CD4-positive, CD25-positive, alpha-beta regulatory T cell (primary cell): ENCODE measurements at places on chromosomes 1 and 21.
A peak's percentile ranks its signal among the peaks of the same experiment; 100 is the strongest.

DNA sequence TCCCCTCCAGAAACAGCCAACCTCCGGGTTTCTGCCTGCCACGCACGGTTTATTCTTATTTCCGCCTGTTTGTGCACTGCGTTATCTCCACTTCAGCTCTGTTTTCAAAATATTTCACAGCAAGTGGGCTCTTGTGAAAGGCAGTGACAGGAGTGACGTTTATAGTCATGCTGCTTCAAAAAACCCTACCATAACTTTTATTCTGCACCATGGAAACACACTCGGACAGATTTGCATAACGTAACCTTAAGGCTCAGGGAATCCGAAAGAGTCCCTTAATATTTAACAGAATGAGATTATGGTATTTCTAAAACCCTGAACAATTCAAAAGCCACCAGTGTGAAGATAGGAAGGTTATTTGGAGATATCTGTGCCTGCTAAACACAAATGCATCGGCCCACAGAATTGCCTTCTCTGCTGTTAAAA, 782 bp upstream of the SDE2 start:
- peak; percentile 87 for DNase-seq

DNA sequence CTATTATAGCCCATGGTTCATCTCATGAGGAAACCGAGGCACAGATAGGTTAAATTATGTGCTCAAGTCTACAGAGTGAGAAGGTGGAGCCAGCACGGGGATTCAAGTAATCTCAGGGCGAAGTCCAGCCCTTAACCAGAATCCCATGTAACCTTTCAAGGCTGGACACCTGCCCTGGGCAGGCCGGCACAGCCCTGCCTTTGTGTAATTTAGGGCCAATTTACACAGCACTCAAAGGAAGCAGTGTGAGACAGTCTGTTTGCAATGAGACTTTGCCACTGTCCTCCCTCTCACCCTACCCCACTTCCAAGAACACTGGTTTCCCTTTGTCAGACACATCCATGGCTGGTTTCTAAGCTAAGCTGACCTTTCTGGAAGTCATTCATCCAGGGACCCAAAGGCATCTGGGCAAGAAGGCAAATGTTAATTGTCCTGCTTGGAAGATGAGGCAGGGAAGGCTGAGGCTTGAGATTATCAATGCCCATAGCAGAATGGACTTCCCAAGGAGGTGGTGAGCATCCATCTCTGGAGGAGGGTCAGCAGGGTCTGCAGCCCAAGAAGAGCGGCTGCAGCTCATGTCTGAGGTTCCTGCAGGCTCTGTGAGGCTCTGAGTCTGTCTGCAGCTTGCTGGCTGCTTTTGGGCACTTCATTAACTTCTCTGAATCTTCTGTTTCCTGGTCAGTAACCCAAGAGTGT, 159.2 kb downstream of the TRABD2B start:
- no peak for DNase-seq

GRCh38 chr1:184843732-184844495, 89.3 kb upstream of the EDEM3 start:
- DNase-seq: peak; percentile 74

- DNase-seq: no peak
These were observed 3.7 kb downstream of the TRIM46 start for GRCh38 chr1:155177192-155177917.

GRCh38 chr1:238476841-238477240, 586.1 kb upstream of the ZP4 start:
- no peak for DNase-seq

GRCh38 chr1:59272507-59272906, 24.4 kb upstream of the FGGY start:
- DNase-seq: peak; percentile 18

DNA sequence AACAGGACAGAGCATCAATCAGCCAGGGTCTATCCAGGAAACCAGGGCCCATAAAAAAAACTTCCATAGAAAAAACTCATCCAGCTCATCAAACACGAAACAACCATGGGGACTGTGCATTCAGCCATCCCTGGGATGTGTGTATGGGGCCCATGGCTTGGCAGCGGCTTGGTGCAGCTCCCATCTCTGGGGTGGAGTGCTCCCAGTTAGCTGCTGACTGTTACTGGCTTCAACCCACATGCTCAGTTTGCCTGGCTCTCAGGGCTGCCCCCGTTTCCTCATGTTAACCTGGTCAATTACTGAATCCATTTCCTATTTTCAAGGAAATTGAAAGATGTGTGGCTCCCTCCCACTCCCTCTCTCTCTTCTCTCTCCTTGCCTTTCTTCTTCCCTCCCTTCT, 37.3 kb upstream of the STUM start:
- no peak for DNase-seq

DNA sequence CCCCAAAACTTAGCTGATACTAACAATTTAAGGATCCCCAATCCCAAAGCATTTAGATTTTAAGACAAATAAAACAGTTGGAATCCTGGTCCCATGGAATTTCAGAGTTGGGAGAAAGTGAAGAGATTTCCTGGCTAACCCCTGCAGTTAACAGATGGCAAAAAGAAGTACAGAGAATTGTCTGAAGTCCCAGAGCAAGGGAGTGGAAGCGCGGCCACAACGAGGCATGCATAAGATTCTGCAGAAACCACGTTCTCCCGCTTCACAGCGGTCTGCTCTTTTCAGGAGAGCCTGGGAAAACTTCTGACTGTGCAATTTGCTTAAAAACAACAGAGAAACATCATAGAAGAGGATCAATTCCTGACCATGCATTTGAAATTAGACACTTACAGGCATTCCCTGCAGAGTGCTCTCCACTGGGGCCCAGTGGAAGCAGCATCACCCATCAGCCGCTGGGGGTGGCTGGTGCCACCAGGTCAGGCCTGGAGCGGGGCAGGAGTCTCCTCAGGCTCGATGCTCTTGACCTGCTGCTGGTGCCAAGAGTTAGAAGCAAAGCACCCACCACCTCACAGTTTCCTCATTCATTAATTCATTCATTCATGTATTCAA, 226.7 kb upstream of the POU3F1 start:
- no peak for DNase-seq

- DNase-seq: no peak
These were observed 210.0 kb upstream of the FOXD3 start for GRCh38 chr1:63112155-63112900.

GRCh38 chr1:178283409-178283808, 189.5 kb downstream of the RASAL2 start:
- no peak for DNase-seq

GRCh38 chr1:83527987-83528386, 470.9 kb downstream of the TTLL7 start:
- DNase-seq: no peak

DNA sequence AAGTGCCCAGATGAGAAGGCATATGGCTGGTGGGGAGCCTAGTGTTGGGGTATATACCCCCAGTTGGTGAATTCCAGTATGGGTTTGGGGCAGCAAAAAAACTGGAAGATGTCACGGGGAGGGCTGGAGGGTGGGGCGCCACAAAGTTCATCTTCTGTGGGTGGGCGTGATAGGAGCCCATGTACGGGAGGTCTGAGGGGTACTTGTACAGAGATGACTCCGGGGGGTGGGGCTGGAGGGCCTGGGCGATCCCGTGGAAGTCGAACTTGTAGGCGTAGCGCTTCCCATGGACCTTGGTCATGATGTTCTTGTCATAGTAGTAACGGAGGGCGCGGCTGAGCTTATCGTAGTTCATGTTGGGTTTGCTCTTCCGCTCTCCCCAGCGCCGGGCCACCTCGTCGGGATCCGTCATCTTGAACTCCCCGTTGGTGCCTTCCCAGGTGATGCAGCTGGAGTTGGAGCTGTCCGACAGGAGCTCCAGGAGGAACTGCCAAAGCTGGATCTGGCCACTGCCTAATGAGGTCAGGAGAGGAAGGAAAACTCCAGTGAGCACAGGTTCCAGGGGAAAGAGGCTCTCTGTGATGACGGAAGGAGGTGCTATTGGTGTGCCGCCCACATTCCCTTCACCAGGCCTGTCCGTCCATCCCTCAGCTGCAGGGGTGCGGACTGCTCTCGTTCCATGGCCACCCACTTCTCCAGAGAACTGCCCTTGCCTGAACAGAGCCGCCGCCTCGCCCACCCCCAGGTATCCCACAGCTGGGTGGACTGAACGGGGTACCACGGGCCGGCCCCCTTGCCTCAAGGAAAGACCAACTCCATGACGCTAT, 114.7 kb downstream of the ERG start:
- DNase-seq: no peak

DNA sequence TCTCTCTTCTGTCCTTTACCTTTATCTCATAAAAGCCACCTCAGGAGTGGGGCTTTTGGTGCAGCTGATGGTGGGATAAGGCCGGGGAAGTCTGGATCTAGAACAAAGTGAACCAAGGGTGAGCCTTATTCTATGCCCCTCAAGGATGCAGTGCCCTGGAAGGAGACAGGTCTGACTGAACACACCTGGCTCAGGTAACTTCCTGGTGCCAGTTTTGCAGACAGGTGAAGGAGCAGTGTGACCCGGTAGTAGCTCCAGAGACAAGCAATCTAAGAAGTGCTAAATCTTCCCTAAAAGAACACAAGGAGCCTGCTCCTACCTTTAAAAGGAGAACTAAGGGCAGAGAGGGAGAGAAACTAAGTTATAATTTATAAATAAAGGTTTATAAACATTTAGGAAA, 2.9 kb downstream of the KCNJ15 start:
- DNase-seq: no peak

DNA sequence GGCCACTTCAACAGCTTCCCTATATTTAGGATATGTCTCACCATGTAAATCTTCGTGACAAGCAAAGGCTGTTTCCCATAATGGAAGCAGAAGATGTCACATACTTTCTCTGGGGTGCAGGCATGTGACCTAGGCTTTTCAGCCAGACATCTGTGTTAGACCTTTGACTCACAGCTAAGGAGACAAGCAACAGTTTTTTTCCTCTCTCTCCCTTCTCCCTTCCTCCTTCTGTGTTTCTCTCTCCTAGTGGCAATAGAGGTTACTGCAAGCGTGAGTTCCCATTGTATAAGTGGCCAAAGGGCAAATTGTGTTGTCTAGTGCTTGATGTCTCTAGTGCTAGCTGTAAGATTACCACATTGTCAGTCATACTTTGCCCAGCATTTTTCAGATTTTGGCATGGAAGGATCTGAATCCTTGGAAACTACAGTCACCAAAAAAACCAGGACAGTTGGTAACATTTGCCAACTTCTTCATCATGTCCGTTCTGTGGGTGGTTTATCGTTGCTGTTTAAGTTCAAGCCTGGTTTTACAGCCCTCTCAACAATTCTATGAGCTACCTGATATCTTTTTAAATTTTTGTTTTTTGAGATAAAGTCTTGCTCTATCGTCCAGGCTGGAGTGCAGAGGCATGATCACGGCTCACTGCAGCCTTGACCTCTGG, 44.4 kb upstream of the RABGAP1L start:
- peak; percentile 34 for DNase-seq

DNA sequence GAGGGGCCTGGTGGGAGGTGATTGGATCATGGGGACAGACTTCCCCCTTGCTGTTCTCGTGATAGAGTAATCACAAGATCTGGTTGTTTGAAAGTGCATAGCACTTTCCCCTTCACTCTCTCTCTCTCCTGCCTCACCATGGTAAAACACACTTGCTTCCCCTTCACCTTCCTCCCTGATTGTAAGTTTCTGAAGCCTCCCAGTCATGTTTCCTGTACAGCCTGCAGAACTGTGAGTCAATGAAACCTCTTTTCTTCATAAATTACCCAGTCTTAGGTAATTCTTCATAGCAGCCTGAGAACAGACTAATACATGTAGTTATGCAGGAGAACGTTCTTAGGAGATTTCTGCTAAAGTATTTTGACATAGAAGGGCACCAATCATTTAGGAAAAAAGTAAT, 59.9 kb upstream of the FBXO28 start:
- DNase-seq: no peak

DNA sequence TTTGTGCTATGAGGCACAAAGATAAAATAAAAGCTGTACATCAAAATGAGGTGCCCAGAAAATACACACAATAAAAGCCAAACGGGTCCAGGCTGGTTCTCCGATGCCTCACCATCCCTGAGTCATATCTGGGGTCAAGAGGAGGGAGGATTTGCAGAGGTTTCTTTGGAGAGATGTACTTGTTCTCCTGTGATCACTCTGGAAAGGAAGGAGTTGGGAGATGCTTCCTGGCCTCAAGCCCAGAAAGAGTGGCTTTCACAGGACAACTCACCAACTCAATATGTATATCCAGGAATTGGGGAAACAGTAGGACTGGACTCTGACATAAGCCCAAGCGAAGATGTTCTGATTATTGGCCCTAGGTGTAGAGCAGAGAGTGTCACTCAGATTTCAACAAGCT, 51.9 kb downstream of the DIPK1A start:
- DNase-seq: no peak

DNA sequence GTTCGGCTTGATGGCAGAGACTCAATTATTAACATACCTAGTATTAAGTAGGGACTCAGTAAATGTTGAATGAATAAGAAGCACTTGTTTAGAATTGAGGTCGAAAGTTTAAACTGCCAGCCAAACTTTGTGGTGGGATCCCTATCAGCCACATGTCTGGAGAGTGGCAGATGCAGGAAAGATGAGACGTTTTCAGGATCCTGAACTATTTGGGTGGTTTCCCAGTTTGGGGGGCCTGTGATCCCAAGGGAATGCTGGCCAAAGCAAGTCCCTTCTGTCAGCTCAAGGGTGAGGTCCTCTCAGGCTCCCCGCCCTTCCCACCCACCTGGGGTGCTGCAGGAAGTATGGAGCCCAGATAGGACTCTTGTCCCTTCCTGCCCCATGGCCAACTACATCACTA, 38.6 kb downstream of the KCNC4 start:
- no peak for DNase-seq

GRCh38 chr1:187715483-187715882, 886.7 kb downstream of the PLA2G4A start:
- no peak for DNase-seq

- no peak for DNase-seq
These were observed 101.7 kb upstream of the PRMT6 start for GRCh38 chr1:106954661-106955229.
